ENCODE measurements at places on chromosomes 6 and 20. TPM values are rescaled to one million over a fixed set of nuclear protein-coding genes. Genes with fewer than 3 reads are reported as not detected.

GRCh38 chr6:39818695-39819094 is 26.5 kb downstream of the DAAM2 start:
- DNase-seq = no peak

DNA sequence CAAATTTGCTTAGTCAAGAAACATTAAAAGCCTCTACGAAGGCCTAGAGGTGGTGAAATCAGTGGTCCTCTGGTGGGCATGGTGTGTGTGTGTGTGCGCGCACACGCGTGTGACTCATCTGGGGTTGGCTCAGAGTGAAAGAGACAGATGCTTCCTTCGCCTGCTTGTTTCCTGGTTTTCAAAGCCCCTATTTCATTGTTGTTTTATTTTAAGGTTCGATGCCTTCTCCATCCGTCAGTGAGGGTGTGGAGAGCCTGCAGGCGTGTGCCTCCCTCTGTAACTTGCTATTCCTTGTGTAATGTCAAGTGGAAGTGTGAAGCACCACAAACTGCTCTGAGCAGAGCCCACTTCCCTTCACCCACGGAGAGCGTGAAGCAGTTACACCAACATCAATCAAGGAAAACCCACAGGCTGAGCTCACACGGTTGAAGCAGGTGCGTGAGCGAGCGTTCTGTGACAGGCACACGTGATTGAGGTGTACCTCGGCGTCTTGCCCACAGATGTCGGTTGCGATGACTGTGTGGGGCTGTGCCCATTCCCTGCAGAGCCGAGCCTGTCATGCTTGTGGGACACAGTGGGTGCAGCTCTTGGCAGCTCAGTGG is 233.9 kb downstream of the PRL start:
- no peak for DNase-seq

GRCh38 chr6:167044696-167045095 is 45.5 kb downstream of the CEP43 start:
- no peak for DNase-seq

DNA sequence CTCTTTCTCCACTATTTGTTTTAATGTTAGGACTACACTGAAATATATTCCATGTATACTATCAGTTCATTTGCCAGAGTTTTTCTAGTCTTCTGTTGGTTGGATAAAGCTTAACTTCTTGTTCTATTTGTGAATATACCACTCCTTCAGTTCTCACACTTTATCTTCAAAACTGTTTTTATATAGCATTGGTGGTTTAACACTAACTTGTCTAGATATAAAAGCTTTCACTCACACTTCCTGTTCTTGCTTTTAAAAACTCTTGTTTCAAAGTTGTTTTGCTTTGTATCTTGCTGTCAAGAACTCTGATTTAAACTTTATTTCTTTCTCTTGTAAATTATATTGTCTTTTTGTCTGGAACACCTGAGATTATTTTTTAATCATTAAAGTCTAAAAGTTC is 226.8 kb upstream of the TENT5A start:
- DNase-seq = no peak

BPI gene
- not detected for total RNA-seq

TAGAP gene
- not detected for total RNA-seq

ANKRD66 gene
- total RNA-seq = not detected

VARS1 gene
- 85.6 TPM for total RNA-seq

RFX6 gene
- 28.7 TPM for total RNA-seq
